ENCODE measurements at places on chromosomes 1 and 21.

DNA sequence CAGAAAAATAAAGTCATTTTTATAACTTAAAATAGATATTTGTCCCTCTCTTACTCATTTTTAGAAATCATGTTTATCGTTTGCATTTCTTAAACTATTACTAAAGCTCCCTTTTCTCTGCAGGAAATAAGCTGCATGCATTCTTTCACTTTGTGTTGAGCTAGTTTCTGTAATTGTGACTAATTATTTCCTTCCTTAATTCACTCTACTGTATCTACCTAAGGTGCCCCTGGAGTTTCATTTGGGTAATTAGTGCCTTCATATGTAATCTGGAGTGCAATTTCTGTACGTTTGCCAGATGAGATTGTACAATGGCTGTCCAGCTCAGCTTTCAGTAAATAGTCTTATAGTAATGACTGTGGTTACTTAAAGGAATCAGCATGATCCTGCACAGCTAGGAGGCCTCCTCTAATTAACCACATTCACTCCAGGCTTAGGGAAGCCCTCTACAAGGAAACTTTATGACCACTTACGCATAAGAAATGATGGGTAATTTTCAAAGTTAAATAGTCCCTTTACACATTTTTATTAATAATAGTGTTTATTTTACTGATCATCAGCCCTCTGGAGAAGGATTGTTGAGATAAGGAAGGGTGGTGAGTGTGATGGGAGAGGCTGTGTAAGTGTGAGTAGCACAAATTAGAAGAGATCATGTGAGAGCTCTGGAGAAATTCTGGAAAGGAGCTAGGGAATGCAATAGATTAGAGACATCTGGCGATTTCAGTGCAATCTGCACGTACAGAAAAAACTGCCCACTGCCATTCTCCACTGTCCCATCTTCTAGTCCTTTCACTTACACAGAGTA is 86.8 kb downstream of the LRRC8C start:
- DNase-seq, result no peak

- DNase-seq, result no peak
These were observed 12.4 kb downstream of the CDC14A start for GRCh38 chr1:100364697-100365096.

- no peak for DNase-seq
These were observed 112.9 kb upstream of the WARS2 start for GRCh38 chr1:119253366-119253765.

GRCh38 chr1:19664453-19665185 is at the start of gene HTR6:
TSS of gene HTR6 (plus strand) at chr1:19664875. CDS start at chr1:19665754, 879 bp downstream.
- peak; percentile 40 for DNase-seq

DNA sequence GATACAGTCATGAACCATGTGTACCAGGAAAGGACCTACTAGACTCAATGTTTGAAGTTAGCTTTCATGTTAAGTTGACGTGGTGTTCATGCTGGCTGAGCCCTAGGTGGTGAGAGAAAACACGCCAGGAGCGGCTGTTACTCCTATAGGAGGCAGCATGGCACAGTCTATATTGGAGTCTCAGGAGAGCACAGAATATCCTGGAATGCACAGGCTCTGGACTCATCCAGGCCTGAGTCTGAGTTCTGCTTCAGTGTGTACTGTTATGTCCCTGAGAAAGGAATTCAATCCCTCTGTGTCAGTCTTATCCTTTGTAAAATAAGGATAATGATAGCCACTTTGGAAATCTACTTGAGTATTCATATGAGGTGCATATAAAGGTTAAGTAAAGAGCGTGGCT is 41.2 kb downstream of the DPT start:
- DNase-seq, result no peak

DNA sequence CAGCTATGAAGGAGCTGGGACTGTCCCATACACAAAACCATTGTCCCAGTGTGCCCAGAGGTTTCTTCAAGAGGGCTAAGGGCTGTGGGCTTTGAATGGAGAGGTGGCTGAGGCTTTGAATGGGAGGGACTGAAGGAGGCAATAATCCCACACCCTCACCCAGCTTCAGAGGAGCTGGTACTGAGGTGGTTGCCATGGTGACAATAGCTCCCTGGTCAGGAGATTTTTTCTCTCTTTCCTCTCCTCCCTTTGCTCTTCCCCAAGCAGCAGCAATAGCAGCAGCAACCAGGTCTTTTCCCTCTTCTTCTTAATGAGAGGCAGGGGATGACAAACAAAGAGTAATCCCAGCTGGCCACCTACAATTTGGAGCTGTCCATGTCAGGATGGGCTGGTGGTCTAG is 1.6 kb downstream of the HPCAL4 start:
- DNase-seq, result no peak

Data from stimulated activated CD4-positive, alpha-beta T cell treated with anti-CD3 and anti-CD28 coated beads, Interleukin-1b, Interleukin-23, amount 100 ng/mL, for 24 hours (primary cell).